Skin of body (tissue), 3 donors: ENCODE measurements at places on chromosomes 5 and 9. TPM values are rescaled to one million over a fixed set of nuclear protein-coding genes. Genes with fewer than 3 reads are reported as not detected.

DNA sequence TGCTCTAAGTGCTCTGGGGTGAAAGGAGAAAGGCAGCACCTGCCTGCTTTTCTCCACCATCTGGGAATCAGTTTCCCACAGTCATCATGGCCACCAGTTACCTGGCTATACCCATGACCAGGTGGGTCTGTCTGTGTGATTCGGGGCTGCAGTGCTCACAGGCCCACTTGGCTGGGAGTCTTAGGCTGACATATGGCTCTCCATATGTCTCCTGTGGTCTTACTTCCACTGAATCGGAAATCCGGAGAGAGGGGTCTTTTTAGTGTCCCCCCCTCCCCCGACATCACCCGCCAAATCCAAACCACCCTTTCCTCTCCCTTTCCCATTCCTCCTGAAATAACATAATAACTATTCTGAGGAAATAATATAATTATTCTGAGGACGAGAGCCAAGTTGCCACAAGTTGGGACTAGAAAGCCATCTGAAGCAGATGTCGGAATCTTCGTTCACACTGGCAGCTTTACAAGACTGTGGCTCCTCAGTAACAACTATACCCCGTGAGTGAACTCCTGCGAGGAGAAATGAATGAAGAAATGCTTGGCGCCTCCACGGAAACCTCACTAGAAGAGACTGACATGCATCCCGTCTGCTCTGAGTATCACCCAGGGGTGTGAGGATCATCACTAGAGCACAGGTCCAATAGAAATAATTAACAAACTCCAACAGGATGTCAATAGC, 143.4 kb downstream of the MYO10 start:
- DNase-seq = peak; percentile 8

Gene GLDC
- 1.3 TPM for total RNA-seq

Gene MTX3
- total RNA-seq = 18.8 TPM

- DNase-seq = no peak
Observed at GRCh38 chr9:80796632-80797031, 892.7 kb downstream of the TLE1 start.

DNA sequence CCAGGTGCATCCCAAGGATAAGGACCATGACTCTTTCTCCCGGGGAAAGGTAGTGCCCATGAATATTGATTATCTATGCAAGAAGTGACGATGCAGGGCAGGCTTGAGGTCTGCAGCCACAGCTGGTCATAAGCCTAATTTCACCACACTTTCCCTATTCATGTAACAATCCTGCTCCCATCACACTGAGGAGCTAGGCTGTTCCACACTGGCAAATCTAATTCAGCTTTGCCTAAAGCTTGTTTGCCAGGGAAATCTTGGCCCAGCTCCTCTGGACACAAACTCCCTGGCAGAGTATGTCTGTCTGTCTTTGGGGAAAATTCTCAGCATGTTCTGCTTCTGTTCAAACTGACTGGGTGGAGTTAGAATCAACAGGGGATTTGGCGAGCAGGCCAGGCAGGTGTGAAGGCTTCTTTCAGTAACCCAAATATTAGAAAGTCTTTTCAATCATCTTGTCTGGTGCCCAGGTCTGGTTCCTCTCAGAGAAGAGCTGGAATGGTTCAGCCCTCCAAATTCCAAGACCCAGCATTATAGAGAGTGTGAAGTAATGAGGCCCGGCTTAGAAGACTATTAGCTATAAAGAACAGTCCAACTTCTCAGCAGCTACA, 88.5 kb upstream of the SPDL1 start:
- DNase-seq = no peak

GRCh38 chr9:16866587-16866986, 3.9 kb downstream of the BNC2 start:
- peak; percentile 47 for DNase-seq

DNA sequence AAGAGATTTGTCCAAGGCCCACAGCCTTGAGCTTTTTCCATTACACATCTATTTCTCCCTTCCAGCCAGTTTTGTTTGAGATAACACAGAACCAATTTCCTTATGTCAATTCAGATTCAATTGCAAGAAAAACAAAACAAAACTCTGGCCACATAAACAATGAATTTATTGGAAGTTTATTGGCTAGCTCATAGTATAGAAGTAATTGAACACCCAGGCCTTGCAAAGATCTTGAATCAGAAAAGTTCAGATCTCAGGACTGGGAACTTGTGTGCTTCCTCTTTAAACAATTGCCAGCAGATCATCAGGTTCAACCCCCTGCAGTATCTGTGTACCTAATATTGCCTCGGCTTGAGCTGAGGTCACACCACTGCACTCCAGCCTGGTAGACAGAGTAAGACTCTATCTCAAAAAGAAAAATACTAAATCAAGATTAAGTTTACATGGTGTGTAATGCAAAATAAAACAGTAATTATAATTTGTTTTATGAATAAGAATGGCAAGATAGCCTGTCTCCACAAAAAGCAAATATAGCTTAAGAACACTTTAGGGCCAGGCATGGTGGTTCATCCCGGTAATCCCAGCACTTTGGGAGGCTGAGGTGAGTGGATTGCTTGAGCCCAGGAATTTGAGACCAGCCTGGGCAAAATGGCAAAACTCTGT, 4.1 kb upstream of the ZCCHC10 start:
- DNase-seq = no peak

Gene CCNI2
- total RNA-seq = 0.30 TPM

DNA sequence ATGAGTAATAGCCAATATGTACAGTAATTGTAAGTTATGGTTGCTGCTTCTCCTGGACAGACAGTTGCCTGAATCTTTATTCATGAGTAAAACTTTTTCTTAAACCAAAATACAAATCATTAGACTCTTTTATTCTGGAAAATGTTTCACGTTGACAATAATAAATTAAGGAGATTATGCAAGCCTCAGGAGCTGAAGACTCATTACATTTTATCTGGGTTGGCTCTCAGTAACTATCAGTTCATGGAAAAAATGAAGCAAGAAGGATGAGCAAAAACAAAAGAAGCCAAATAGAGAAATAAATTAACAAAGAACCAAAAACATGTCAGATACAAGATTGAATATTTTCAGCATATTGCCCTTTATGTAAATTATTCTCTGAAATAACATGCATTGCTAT, 88.9 kb upstream of the PRR16 start:
- DNase-seq = no peak
